ENCODE measurements at places on chromosomes 3 and 15.
A peak's percentile ranks its signal among the peaks of the same experiment; 100 is the strongest.

- no peak for DNase-seq
Observed at GRCh38 chr3:117137065-117137464, 427.5 kb downstream of the TUSC7 start.

DNA sequence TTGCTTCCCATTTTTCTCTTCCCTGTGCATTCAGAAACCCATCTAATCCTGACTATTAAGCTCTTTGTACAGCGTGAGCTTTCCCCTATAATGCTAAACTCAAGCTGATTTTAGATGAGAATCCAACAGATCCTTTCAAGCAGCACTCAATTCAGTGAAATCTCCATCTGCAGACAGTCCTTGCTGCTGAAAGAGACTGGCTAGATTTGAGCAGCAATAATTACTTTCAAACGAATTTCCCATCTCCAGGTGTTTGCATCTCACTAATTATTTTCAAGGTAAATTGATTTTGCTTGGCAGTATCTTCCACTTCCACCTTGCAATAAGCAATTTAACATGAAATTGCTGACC, 49.5 kb upstream of the SLC7A14 start:
- no peak for DNase-seq

GRCh38 chr3:50264383-50264963, 4.5 kb upstream of the SEMA3B start:
- peak; percentile 98 for DNase-seq

DNA sequence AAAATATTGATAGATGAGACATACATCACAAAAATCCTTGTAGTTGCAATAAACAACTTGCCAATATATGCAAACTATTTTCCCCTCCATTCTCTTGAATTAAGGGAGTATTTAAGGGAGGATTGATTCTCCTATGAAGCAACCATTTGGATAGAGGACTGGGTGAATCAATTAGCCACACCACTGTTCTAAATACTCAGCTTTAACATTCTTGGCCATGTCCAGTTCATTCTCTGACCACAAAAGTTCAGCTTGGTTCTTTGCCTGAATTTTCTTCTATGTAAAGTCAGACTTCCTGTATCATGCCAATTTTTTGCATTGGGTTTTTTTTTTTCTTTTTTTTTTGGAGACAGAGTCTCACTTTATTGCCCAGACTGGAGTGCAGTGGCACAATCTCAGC, 15.8 kb upstream of the SEC11A start:
- no peak for DNase-seq

DNA sequence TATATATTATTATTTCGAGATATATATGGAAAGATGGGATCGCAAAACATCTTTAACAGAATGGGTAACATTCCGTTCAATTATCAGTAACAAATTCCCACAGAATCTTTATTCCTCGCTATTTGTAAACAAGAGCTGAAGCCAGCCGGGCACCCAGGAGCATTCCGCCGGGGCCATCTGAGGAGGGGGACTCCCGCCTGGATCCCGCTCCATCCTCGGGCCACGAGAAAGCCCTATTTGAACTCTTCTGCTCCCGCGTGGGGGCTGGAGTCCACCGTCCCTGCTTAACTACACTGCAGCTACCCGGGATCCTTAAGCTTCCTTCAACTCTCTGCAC, 687 bp downstream of the GPR176 start:
- DNase-seq: no peak

DNA sequence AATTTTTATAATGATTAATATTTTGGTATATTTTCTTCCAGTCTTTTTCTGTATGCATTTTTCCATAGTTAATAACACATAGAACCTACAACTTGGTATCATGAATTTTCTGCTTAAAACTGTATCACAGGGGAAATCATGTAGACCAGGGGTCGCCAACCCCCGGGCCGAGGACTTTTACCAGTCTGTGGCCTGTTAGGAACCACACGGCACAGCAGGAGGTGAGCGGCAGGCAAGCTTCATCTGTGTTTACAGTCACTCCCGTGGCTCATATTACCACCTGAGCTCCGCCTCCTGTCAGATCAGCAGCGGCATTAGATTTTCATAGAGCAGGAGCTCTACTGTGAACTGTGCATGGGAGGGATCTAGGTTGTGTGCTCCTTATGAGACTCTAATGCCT, 54.7 kb downstream of the RPL22L1 start:
- peak; percentile 81 for DNase-seq

GRCh38 chr3:43526956-43527355, 94.9 kb downstream of the ANO10 start:
- no peak for DNase-seq

DNA sequence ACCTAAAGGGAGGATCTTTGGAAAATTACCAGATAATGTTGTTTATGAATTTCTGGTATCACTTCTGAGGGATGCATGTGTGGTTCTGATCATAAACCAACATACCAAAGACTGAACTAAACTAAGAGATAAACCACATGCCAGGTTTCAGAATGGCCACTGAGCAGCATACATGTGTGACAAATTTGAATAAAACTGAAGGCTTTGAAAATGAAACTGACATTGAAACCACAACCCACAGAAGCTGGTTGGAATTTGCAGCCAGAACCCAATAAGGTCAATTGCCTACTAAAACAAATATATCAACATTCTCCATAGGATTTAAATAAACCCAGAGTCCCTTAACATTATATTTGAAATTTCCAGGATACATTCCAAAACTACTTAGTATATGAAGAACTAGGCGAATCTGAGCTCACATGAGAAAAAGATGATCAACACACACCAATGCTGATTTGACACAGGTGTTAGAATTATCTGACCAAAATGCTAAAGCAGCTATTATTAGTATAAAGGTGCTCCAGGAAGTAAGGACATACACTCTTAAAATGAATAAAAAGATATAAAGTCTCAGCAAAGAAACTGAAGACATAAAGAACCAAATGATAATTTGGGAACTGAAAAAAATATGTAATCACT, 125.0 kb downstream of the ZNF280D start:
- peak; percentile 19 for DNase-seq

- DNase-seq: peak; percentile 81
Observed at GRCh38 chr3:61181874-61182273, 69.4 kb downstream of the FHIT start.

DNA sequence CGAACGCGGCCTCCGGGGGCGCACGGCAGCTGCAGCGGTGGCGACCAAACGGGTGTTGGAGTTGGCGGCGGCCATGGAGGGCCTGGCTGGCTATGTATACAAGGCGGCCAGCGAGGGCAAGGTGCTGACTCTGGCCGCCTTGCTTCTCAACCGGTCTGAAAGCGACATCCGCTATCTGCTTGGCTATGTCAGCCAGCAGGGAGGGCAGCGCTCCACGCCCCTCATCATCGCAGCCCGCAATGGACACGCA, 725 bp downstream of the FEM1B start:
- DNase-seq: peak; percentile 76

DNA sequence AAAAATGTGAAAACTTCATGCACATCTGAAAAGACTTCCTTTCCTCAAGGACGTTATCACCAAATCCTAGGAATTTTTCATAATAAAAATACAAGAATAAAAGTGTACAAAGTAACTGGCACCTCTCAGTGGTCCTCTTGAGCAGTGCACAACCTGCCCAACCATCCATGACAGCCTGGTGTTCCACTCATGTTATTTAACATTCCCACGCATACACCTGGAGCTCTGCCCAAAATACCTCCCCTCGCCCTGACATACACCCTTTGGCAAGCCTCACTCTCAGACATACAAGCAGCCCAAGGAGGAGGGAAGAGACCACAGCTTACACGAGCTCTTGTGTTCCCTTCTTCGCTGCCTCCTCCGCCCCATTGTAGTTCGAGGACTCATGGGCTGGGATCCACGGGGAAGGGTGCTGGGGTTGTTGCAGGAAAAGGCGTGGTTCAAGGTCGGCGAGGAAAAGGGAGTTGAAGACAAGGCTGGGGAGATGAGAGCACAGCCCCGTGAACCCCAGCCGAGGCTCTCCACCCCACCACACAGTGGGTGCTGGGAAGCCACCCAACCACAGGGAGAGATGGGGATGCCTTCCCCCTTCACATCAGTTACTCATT, 23.3 kb downstream of the GRIP2 start:
- DNase-seq: no peak

DNA sequence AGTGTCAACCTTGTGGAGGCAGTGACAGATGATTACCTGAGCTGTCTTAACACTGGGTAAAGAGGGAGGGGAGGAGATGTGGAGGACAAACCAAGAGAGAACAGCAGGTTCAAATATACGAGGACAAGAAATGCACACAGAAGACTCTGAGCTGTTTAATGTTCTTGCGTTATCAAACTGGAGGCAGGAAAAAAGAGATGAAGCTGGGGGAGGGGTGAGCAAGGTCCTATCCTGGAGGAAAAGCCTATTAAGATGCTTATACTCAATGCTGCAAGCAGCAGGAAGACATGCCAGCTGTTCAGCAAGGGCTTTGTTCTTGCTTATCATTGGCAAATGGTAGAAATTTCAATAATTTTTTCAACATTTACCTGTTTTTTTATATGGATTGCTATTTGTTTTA, 345.7 kb upstream of the TRIM42 start:
- DNase-seq: no peak

- DNase-seq: no peak
Observed at GRCh38 chr15:90869140-90869541, 753 bp downstream of the FURIN start.

DNA sequence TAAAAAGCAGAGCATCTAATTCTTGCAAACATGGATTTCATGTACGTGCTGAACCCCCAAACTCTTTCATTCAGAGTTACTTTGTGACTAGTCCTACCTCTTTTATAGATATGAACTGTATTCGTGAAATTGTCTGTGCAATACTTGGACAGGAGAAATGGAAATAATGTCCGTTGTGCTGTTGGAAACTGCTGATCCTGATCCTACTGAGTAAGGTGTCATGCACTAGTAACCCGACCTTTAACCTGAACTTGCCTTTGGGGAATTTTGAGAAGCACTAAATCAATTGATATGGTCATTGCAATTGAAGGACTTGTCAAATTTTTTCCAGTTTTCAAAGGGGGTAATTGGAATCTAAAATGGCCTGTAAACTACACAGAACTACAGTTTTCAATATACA, 856.4 kb downstream of the ROBO1 start:
- DNase-seq: no peak

DNA sequence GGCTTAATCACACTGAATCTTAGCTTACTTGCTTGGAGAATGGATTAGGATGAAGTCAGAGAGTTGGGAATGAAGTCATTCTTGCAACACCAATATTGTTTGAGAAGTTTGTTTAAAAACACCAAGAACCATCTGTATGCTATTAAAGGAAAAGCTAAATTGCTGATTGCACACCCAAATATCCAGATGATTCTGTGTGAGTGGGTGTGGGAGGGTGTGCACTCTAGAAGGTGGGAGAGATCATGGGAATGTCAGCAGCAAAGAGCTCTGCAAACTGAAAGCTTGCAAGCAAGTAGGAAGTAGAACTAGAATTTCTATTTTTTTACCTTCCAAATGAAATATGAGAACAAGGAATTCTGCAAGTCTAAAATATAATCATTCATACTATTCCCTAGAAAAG, 364.9 kb downstream of the NR2F2 start:
- no peak for DNase-seq

- no peak for DNase-seq
Observed at GRCh38 chr3:146889626-146890025, 284.5 kb upstream of the PLSCR5 start.

DNA sequence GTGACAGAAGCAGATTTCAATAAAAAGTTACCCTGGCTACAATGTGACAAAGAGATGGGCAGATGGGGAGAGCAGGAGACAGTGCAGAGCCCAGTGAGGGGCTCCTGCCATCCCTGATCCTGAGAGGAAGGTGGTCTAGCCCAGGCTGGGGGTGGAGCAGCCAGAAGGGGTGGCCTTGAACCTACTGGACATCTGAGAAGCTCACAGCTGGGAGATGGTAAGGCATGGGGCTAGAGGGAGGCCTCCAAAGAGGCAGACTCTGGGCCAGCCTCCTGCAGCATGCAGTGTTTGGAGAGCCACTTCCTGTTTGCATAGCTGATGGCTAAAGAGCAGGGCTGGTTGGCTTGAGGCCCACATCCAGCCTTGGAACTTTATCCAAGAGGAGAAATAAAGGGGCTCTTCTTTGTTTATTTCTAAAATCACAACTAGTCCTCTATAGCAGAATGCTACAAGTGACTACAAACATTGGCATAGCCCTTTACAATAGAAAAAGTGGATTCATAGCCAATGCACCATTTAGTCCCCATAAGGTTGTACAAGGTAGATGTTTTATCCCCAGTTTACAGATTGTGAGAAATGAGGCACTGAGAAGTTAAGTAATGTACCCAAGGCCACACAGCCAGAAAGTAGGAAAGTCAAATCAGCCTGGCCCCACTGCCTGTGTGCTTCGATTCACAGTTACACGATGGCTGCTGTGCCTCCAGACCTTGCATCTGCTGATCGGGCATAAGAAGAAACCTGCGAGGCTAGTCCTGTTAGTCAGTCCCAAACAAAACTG, 4.6 kb downstream of the EFCC1 start:
- DNase-seq: no peak

GRCh38 chr3:33046521-33046920, 50.4 kb downstream of the GLB1 start:
- DNase-seq: no peak

DNA sequence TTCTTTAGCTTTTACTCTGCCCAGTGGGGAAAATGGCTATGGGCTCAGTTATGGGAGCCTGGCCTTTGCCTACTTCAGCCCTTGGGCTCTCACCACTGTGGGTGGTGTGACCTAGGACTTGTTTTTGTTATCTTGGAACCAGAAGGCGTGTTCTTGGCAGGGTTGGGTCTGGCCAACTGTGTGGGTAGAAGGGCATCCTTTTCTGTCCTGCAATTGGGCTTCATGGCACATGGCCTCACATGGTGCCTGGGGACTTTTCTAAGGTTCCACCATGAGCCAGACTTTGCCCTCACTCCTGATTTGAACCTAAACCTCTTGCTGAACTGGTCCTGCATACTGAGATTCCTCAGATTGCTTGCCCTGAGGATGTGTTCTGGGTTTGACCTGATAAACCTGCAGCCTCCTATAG, 1.7 kb downstream of the GLYCTK start:
- DNase-seq: no peak

- no peak for DNase-seq
Observed at GRCh38 chr3:160735826-160736225, 20.2 kb upstream of the PPM1L start.

- DNase-seq: no peak
Observed at GRCh38 chr15:24224161-24224560, 451.4 kb upstream of the NPAP1 start.

GRCh38 chr3:67819447-67819846, 165.0 kb upstream of the SUCLG2 start:
- no peak for DNase-seq

DNA sequence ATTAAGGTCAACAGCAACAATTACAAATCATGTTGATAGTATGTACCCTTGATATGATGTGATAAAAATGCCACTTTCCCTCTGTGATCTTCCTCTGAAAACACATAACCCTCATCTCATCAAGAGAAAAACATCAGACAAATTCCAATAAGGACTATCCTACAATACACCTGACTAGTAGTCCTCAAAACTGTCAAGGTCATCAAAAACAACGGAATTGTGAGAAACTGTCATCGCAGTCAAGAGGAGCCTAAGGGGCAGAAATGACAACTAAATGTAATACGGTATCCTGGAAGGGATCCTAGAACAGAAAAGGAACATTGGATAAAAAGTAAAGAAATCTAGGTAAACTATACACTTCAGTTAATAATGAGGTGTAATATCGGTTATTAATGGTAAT, 59.2 kb downstream of the OSBPL10 start:
- DNase-seq: no peak

- DNase-seq: no peak
Observed at GRCh38 chr3:187994221-187995042, 159.5 kb upstream of the LPP start.

- no peak for DNase-seq
Observed at GRCh38 chr3:138775254-138775595, 59.5 kb downstream of the PIK3CB start.

GRCh38 chr3:11549580-11550140, 94.1 kb downstream of the VGLL4 start:
- no peak for DNase-seq

Data from SW480 (cell line).